Astrocyte of the hippocampus (primary cell): ENCODE measurements at places on chromosomes 6 and 20.

GRCh38 chr6:137282254-137282653, 63.1 kb upstream of the IFNGR1 start:
- no peak for DNase-seq

DNA sequence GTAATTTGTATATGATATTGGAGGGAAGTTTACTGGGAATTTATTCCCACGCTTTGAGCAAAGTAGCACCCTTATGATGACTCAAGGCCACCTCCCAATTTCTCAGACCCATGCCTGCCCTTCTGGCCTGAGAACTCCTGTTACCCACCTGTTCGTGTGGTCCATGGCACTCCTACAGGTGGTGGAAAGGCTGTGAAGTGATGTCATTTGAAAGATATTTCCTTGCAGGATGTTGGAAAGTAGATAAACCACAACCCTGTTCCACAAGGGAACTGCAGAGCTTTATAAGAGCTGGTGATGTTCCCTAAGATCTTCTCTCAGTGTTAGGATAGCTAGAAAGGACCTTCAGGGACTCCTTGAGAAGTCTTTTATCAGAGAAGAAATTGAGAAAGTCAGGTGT, 70.5 kb downstream of the ADGRG6 start:
- DNase-seq: peak; percentile 48

DNA sequence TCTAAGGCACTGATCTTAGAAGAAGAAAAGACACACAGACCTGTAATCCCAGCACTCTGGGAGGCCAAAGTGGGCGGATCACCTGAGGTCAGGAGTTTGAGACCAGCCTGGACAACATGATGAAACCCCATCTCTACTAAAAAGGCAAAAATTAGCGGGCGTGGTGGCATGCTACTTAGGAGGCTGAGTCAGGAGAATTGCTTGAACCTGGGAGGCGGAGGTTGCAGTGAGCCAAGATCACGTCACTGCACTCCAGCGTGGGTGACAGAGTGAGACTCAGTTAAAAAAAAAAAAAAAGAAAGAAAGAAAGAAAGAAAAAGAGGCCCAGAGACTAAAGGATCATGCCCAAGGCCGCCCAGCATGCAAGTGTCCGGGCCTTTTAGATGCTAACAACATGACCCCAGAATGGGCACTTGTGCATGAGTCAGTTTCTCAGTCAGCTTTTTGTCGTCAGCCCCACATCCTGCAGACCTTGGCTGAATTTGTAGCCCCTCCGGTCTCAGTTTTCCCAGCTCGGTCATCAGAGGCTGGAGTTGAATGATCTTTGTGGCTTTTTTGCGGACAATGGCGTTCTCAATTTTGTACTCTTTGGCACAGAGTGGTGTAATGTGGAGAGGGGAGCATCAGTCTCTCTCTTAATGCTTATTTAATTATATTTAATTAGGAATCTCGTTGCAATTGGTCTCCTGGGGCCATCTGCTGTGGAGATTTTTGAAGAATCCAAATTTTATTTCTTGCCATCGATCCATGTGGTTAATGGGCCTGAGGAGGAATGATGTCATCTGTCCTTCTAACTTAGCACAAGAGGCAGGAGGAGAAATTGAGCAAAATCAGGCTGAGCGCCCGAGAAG, 30.6 kb upstream of the APCDD1L start:
- no peak for DNase-seq

DNA sequence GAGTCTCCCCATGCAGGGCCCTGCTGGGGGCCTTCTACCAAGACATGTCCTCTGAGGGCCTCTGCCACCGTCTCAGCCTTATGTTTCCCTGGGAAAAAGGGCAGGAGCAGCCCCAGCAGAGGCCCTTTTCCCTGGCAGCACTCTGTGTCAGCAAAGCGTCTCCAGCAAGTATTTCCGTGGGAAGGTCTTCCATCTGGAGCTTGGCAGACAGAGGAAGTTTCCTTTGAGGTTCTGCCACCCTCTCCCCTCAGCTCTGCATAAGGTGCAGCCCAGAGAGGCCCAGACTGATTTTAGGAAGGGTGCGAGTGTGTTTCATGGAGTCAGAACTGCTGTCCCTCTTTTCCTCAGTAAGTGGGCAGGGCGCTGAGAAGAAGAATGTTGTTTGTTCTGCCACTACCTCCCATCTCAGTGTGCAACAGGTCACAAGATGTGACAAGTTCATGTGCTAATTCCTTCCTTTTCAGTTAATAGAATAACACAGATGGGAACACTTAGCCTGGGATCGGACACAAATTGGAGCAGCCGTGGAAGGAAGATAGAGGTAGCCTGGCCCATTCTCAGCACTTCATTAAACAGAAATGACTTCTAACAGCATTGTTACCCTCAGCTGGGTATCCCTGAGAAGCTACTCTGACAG, 784.4 kb downstream of the MAFB start:
- DNase-seq: no peak

GRCh38 chr6:129875610-129876520, 14.8 kb upstream of the TMEM244 start:
- no peak for DNase-seq

GRCh38 chr6:168150551-168151320, 71.7 kb upstream of the FRMD1 start:
- DNase-seq: peak; percentile 34

DNA sequence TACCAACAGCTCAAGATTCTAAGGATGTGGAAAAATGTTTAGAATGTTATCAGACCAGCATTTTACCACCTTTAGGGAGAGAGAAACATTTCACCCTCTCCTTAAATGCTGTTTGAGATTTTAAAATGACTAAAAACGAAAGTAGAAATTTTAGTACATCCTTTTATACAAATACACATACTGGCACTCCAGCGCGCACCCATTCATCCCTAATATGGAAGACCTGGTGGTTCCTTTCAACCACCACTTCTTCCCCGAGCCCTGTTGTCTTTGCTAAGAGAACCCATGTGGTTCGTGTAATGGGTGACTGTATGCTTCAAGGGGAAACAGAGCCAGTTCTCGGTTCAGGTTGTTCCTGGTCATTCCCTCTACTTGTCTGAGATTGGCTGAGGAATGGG, 21.3 kb downstream of the SPATA2 start:
- no peak for DNase-seq

DNA sequence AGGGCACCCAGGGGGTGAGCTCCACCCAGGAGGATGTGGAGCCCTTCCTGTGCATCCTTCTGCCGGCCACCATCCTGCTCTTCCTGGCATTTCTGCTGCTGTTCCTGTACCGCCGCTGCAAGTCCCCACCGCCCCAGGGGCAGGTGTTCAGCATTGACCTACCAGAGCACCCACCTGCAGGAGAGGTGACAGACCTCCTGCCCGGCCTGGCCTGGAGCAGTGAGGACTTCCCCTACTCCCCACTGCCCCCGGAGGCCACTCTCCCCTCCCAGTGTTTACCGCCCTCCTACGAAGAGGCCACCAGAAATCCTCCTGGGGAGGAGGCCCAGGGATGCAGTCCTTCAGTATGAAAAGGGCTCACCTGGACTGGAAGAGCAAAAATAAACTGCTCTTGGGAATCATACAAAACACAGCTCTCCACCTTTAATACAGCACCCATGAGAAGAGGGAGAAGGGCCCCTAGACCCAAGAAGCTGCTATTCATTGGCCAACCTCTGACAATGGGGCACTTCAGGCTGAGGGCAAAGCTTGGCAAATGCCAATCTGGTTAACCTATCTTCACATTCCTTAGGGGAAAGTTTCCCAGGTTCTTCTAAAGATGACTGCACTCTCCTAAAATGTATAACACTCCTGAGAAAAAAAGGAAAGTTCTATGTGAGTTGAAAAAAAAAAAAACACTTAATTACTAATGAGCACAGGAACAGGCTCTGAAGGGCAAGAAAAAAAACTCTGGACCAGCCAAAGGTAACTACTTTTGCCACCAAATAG, 5.0 kb downstream of the SMIM28 start:
- DNase-seq: peak; percentile 36

GRCh38 chr20:15563836-15564235, 1009.4 kb downstream of the KIF16B start:
- no peak for DNase-seq

- DNase-seq: no peak
Observed at GRCh38 chr6:35640017-35640664, 48.6 kb downstream of the FKBP5 start.

- DNase-seq: peak; percentile 52
Observed at GRCh38 chr6:139291813-139292619, at the start of gene TXLNB. Gene TXLNB (minus strand): TSS chr6:139291998. CDS start chr6:139288899, 3,099 bp downstream.

DNA sequence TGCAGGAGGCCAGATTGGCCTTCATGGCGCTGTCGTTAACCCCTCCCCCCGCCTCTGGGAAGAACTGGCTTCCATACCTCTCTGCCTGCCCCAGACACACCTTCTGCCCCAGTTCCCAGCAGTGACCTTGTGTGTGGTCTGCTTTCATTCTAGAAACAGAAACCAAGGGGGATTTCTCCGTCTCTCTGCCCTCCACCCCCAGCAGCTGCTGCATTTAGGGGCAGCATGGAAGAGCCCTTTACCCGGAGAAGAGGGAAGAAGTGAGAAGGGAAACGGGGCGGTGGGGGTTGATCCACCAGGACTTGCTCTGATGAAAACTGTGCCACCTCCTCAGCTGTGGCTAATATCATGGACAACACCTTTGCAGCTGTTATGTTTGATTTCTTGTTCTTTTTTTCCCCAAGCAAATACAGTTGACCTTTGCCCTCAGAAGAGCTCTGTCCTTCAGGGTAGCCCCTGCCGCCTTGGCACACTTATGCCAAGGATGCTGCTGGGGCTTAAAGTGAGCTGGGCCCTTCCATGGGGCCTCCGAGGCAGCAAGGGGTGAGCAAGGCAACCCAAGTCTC, 6.1 kb downstream of the GLP1R start:
- DNase-seq: no peak

GRCh38 chr20:2692886-2693285, 306 bp downstream of the EBF4 start:
- DNase-seq: peak; percentile 41

- peak; percentile 47 for DNase-seq
Observed at GRCh38 chr6:147935656-147936055, 407.0 kb upstream of the SASH1 start.

DNA sequence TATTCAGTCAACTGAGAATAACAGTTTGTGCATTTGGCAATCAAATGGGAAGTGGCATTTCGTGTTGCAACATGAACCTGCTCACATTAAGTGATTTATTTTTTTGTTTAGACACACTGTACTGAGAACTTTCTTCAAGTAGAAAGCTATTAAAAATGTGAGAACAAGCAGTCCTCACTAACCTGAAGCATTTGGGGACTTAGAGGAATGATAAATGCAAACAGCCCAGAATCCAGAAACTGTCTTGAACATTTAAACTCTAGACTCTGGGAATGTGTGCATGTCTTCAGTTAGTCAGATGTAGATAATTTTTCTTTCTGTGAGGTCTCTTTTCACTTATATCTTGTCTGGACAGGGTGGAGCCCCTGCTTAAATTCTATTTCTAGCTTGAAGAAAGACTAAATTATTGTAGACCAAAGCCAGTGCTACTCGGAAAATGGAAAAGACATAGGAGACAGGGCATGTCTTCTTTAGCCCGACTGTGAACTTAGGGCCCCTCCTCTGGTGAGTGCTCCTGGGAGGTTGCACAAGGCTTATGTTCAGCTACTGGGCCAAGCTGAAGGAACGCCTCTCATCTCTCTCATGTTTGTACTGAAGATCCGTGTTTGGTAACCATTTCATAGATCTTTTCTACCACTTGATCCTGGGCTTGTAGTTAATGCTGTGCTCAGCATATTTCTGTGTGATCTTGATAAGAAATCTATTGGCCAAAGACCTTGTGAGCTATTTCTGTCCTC, 70.1 kb downstream of the SLX4IP start:
- DNase-seq: no peak

DNA sequence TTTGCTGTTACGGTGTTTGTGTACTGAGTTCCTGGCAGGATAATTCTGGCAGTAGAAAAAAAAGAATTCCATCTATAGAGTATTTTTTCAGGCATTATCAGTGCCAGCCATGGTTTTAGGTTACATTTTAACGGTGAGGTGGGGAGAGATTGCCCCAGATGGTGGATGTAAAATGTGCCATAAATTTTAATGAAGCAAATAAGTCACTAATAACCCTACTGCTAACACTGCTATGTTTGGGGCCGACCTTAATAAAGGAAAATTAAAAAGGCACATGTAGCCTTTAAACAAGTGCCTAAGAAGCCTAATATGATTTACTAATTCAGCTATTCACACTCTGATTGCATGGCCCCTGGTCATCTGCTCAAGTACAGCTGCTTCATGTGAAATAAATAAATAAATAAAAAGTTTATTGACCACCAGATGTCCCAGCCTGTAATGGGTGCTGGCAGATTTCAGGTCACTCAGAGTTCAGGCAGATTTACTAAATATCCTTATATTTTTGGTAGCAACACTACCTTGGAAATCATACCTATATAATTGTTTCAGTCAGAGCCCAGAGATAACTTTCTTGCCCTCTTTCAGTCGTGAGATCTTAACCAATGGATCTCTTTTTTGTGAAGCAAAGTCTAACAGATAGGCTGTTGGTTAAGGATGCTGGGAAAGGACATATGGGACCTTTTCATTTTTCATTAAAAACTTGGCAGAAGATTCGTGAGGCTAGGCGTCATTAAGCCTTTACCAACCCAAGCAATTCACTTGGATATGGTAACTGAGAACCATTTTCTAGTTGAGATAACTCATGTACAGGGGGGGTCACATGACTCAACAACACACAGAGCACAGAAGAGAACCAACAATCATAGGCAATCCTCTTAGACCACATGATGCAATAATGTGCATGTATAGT, 495.0 kb upstream of the NRSN1 start:
- DNase-seq: no peak

DNA sequence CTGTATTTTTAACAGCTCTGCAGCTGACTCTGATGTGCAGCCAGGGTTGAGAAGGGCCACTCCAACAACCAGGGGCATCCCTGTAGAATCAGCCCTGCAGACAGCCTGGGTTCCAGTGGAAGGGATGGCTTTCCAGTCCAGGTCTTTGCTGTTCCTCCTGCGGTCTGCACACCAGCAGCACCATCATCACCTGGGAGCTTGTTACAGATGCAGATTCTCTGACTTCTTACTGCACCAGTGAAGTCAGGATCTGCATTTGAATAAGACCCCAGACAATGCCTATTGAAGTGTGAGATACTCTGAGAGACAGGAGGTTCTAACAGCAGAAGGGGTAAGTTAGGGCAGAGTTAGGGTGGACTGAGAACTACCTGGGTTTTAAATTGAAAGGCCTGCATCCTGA, 151.3 kb downstream of the F13A1 start:
- no peak for DNase-seq

GRCh38 chr6:118317581-118318563, 230.2 kb upstream of the PLN start:
- no peak for DNase-seq

- DNase-seq: no peak
Observed at GRCh38 chr6:12477616-12478015, 187.5 kb downstream of the EDN1 start.

DNA sequence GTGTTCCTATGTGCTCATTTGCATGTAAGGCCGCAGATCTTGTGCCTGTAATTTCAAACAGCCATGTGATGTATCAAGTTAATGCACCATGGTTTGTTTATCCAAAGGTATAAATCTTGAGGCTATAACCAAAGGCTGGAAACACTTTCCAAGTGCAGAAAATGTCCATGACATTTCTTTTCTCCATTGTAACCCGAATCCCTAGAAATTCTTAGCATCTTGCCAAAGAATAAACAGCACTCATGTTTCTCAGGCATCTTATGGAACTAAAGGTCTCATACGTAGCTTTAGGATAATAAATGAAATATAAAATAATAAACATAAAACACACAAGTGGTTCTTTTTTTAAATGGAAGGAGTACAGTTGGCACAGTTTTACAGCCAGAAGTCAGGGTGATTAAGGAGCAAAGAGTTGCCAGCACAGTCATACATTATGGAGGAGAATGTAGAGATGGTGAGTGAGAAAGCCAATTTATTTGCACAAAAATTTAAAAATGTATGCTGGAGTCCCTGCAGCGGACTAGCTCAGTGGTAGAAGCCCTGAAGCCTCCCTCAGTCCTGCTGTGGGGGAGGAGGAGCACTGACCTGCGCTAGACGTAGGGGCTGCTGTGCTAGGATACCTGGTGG, 18.0 kb downstream of the CDH26 start:
- DNase-seq: no peak
